ENCODE measurements at places on chromosomes 5 and 9.
A peak's percentile ranks its signal among the peaks of the same experiment; 100 is the strongest.

GRCh38 chr5:142059304-142059940 is 46.6 kb upstream of the GNPDA1 start:
- no peak for DNase-seq

- no peak for DNase-seq
Observed at GRCh38 chr9:33164138-33164809, 2.9 kb downstream of the B4GALT1 start.

DNA sequence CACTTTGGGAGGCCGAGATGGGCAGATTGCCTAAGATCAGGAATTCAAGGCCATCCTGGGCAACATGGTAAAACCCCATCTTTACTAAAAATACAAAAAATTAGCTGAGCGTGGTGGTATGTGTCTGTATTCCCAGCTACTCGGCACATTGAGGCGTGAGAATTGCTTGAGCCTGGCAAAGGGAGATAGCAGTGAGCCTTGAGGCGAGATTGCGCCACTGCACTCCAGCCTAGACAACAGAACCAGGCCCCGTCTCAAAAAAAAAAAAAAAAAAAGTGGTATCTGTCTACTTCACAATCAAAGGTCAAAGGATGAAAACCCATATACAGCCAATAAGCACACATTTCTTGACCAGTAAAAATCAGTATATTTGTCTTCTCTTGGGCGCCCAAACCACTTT is 728.5 kb upstream of the ADAMTS16 start:
- no peak for DNase-seq

DNA sequence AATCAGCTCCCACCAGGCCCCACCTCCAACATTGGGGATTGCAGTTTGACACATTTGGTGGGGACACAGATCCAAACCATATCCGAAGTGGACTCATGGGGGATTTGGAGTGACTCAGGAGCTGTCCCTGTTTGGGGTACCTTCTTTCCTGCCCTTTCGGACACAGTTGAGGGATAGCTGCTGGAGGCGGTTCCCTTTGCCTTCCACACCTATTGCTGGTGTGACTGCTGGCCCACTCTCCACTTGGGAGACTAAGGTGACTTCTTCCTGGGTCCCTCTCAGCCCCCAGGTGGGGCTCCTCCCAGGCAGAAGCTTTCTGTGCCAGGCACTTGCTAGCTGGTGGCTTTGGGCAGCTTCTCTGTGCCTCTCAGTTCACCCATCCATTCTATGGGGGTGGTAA is 26.6 kb downstream of the LAMC3 start:
- no peak for DNase-seq

DNA sequence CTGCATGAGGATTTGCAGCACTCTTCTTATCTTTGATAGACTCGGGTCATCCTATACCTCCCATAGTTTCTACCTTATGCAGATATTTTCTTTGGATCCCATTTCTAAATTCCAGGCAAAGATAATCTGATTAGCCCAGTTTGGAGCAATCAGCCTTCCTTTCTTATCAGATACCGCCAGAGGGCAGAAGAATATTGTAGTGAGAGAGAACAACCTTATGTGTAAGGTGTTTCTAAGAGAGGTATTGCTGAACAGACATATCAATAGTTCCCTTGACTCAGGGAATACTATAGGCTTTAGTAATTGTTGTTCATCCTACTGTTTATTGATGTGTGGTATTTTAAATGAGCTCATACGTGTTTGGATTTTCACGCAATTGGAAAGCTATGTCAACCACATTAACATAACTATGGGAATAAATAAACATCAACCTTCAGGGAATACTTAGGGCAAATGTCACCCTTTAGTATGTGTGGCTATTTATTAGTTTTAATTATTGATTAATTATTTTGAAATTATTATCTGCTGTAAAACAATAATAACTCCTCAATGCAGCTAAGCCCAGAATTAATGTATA is 1435.2 kb upstream of the CDH9 start:
- DNase-seq = no peak

- DNase-seq = no peak
Observed at GRCh38 chr5:53783624-53784228, 223.3 kb downstream of the NDUFS4 start.

DNA sequence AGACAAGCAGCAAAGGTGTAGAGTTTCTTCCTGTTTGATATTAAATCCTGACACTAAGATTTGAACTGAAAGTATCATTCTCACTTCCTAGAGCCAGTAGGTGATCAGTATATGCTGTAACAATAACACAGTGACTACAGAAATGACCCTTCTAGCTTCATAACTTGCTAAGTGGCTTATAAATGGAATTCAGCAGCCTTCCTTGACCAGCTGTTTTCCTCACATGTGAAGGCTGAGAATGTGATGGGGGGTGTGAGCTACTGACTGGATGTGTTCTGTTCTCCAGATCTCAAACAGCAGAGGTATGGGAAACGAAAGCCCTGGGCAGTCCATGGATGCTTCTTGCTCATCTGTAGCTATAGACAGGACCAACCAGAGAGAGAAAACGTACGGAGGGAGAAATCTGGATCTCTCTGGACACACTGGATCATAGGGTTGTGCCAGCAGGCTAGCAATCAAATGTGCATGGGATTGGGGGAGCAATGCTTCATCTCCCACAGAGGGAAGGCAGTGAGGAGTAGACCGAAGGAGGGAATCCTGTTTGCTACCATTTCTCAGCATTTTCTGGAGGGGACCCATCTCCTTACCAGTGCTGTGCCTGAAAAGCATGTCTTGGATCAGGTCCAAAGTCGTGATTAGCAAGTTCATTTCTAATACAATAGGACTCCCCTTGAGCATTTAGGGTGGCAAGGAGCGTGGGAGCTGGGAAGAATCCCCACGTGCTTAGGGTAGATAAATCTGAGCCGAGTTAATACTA is 39.4 kb downstream of the TNFAIP8 start:
- DNase-seq = no peak

GRCh38 chr9:72753266-72753893 is 199.5 kb downstream of the ALDH1A1 start:
- DNase-seq = no peak

DNA sequence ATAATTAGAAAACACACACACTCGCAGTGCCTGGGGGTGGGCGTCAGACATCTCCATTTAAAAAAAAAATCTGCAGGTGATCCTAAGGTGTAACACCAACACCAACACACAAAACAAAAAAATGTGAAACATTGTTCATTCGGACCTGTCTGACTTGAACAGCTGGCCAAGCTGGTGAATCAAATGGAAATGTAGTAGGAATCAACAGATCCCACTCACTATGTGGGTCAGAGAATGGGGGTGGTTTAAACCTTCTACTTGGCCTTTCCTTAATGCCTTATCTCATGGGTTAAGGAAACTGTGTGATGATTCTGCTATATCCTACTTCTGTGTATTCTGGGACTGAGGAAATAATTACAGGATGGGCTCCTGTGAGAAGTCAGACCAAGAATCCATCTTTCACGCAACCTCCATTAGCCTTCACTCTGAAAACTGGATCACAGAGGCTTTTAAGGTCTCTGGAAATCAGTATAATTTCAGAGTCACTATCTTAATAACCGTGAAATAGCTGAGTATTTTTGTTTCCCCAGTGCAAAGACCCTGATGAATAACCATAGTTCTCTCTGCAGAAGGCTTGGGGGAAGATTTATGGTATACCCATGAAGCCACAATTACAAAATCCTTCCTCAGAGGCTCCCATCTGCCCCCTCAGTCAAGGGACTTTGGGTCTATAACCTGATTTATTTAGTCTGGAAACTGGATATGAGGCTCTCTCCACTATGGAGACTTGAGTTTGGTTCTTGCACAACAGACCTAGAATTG is 17.2 kb upstream of the MCCC2 start:
- no peak for DNase-seq

- DNase-seq = no peak
Observed at GRCh38 chr9:96040591-96041461, 165.3 kb downstream of the ERCC6L2 start.

GRCh38 chr9:109914280-109915027 is 134.5 kb downstream of the PALM2AKAP2 start:
- DNase-seq = peak; percentile 55

- peak; percentile 87 for DNase-seq
Observed at GRCh38 chr9:79023134-79023580, 548.6 kb upstream of the TLE4 start.

- DNase-seq = peak; percentile 16
Observed at GRCh38 chr9:92151691-92152393, 36.6 kb upstream of the SPTLC1 start.

DNA sequence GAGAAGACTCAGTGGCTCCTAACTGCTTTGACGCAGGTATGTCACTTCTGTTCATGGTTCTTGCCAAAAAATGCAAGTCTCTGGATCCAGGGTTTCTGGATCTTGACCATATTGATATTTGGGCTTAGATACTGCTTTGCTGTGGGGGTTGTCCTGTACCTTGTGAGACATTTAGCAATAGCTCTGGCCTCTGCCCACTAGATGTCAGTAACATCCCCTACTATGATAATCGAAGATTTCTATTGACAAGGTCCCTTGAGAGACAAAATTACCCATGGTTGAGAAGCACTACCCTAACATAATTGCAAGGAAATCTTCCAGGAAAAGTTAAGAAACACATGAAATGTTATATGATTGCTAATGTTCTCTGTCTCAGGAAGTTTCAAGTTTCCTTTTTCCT is 285.4 kb downstream of the TMEM232 start:
- peak; percentile 37 for DNase-seq

DNA sequence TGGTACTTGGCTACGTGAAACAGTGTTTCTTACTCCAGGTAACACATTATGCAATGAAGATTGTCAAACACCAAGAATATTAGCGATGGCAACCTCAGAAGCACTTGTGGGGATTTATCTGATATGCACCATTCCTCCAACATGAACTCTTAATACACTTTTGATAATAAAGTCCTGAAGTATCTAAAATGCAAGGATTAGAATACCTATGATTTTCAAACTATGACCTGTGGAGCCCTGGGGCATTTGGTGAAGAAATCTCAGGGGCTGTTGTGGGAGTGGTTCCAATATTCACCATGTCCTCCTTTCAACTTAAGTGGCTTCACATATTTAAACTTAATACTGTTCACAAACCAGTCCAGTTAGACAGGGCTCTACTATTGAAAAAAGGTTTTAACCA is 214.6 kb upstream of the POU5F2 start:
- no peak for DNase-seq

- no peak for DNase-seq
Observed at GRCh38 chr9:112764837-112765236, 14.3 kb downstream of the SNX30 start.

DNA sequence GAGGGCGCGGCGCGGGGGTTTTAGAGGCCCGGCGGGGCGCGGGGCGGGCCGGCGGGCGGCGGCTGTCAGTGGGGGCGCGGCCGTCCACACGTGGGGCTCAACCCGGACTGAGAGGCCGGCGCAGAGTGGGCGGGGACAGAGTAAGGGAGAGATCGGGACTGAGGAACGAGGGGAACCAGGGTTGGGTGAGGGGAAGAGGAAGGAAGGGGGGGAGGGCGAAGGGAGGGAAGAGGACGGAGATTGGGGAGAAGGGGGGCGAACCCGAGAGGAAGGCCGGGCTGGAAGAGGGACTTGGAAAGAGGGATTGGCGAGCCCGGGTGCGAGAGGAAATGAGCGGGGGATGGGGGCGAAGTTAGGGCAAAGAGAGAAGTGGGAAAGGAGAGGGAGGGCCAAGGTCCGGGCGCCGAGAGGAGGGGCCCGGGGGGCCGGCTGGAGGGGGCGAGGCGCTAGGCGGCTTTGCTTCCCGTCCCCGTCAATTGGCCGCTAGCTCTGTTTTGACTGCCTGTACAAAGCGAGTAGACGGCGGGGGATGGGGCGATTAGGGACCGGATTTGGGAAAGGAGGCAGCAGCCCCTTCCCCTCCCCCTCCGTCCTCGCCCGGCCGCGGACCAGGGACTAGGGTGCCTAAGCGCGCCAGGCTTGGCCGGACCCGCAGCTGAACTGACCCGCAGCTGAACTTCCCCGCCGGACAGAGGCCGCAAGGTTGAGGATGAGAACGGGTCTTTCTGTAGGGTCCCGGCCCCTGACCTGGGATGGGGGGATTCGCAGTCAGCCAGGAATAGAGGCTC is 399 bp upstream of the FBN2 start:
- DNase-seq = peak; percentile 76

DNA sequence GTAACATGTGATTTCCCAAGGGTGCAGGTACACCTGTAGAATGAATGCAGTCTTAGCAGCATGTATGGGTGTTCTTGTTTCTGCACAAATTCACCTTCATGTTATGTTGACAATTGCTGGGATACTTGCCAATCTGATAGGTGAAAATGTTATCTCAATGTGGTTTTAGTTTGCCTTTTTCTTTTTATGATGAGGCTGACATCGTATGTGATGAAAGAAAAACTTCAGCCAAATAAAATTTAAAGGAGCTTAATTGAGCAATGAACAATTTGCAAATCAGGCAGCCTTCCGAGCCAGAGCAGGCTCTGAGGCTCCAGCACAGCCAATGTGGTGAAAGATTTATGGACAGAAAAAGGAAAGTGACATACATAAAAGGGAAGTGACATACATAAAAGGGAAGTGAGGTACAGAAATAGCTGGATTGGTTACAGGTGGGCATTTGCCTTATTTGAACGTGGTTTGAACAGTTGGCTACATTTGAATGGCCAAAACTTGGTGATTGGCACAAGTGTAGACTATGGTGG is 10.5 kb downstream of the TAL2 start:
- DNase-seq = no peak

DNA sequence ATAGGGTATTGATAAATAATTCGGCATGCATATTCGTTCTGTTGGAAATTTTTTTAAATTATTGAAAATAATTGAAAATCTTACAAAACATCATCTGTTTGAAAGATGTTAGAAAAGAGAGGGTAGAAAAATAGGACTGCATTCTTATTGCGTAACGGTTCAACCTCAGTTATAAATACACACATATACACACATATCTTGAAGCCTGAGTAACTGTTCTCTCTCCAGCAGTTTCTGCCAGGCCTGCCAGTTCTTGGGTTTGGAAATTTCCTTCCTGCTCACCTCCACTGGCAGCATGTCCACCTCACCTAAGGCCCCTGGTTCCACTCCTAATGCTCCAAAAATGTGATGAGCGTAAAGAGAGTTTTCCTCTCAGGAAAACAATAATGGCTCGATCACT is 9.1 kb downstream of the SPATA31E1 start:
- no peak for DNase-seq

- no peak for DNase-seq
Observed at GRCh38 chr9:97969014-97969413, 14.1 kb upstream of the ANP32B start.

GRCh38 chr9:133792721-133793470 is 54.7 kb upstream of the SARDH start:
- peak; percentile 9 for DNase-seq

DNA sequence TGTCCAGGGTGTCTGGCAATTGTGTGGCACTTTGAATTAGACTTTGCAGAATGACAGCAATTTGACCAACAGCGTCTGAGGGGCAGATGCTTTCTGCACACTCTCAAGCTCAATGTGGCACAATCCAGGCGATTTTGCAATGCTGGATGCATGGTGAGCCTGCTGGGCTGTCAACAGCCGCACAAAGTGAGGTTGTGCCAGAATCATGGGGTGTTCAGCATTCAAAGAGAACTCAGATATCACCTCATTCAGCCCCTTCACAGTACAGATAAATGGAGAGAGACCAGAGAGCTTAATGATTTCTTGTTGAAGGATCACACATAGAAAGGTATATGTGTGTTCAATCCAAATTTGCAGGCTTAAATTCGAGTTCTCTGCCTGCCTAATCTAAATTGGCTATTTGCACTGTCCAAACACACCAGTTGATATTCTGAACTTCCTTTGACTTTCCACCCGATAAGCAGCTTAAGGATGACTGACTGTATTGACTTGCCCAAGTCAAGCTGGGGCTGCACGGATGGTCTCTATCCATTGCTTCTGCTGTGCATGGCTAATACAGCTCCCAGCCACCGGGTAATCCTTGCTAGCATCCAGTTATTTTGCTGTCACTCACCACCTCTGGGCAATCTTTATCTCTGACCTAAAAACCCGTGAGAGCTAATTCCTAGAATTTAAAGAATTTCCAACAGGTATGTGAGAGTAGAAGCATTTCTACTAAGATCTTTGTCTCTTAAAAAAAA is 157.9 kb upstream of the TAS2R1 start:
- DNase-seq = no peak

All from fibroblast of skin of left biceps (primary cell).